ENCODE measurements at places on chromosomes 2 and 18. TPM values are rescaled to one million over a fixed set of nuclear protein-coding genes. Genes with fewer than 3 reads are reported as not detected.

- no peak for DNase-seq
These were observed 146.9 kb downstream of the CERS6 start for GRCh38 chr2:168602846-168603401.

DNA sequence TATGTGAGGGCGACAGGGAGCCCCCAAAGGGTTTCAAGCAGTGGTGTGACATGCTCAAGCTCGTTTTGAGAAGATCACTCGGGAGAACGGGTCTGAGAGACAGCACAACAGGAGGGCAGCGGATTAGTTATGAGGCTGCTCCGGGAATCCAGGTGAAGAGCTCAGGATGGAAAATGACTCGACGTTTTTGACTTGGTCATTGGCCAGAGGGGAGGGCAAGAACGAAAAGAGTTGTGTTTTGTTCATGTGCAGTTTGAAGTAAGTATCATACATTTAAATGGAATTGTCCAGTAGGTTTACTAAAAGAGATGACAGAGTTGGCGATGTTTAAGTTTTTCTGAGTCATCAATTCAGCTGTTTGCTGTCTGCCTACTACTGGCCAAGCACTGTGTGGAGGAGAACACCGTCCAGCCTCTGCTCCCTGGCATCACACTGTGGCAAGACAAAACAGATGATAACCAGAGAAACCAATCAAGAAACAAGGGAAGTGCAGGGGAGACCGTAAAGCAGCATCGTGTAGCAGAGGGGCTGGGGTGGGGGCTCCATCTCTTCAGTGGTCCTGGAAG, 25.3 kb upstream of the ANXA4 start:
- peak; percentile 54 for DNase-seq

GRCh38 chr2:180268006-180268405, 260.9 kb upstream of the CWC22 start:
- no peak for DNase-seq

DNA sequence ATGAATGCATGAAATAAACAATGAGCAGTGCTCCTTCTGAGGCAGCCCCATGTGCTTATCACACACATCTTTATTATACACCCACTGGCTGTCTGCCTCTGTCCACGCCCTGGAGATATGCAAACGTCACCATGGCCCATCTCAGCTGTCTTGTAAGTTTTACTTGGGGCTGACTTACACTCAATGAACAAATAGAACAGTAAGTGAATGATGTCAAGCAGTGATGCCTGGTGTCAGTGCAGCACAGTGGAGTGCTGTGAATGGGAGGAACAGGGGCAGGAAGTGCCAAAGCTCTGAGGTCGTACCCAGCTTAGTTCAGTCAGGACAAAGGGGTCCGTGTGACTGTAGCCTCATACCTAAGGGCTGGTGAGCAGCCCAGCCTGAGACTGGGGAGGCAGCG, 659.5 kb upstream of the HS6ST1 start:
- DNase-seq = peak; percentile 74

GRCh38 chr2:154370873-154371272, 327.6 kb upstream of the KCNJ3 start:
- no peak for DNase-seq

- DNase-seq = peak; percentile 27
These were observed 204.4 kb downstream of the SRBD1 start for GRCh38 chr2:45406621-45407020.

- no peak for DNase-seq
These were observed 26.6 kb downstream of the EML6 start for GRCh38 chr2:54750040-54750439.

GRCh38 chr2:199932312-199932855, 21.3 kb downstream of the C2orf69 start:
- DNase-seq = no peak

DNA sequence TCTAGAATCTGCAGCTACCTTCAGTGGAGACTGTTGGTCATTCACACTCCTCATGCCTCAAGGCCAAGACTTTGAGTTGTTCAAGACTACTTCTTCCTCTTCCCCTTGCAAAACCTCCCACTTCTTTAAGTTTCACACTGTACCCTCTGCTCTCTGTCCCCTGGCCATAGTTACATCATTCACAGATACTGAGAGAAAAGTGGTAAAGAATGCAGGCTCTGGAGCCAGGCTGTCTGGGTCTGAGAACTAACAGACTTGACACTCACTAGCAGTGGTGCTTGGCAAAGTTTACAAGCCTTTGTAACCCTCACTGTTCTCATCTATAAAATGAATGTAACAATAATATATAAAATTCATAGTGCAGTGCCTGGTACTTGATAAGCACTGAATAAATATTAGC, 61.8 kb downstream of the CDH20 start:
- DNase-seq = no peak

GRCh38 chr2:12923907-12924610, 207.3 kb downstream of the TRIB2 start:
- DNase-seq = no peak

DNA sequence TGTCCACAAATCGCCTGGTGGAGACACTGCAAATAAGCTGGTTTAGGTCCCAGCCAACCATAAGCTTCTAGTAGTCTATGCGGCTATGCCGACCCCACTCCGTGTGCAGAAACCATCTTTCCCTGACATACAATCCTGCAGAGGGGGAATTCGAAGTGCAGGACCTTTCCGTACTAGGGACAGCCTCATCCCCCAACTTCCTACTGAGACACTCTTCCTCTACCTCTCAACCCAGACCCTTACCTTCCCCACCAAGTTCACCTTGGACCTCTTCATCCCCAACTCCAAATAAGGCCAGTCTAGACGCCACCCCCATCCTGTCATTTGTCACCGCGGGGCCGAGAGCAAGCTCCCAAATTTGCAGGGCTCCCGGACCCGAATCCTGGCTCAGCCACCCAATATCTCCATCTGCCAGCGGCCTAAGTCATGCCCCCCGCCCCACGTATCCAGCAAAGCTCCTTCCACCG, 496 bp downstream of the SUCLG1 start:
- DNase-seq = peak; percentile 12

DNA sequence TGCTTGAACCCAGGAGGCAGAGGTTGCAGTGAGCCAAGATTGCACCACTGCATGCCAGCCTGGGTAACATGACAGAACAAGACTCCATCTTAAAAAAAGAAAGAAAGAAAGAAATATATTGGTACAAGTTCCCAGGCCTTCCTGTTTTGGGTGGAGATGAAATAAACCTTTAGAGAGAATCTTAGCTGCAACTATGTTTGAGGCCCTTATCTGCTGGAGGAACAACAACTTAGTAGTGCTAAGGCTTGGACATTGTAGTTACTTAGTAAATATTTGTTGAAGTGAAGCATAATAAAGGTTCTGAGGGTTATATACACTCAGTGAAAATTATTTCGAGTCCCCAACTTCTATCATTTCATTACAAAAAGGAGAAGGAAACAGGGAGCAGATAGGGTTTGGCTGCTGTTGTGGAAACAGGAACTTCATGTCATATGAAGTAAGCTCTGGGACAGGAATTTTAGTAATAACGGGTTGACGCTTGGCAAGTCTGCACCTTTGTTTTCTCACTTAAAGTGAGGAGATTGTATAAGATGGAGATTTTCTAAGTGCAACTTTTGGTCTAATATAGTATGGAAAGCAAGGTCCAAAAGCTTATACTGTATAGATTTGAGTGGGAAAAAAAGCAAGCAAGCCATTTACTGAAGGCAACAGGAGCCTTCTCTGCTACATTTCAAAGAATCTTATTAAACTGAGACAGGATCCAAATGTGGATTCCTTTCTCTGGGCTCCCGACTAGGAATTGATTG, 40.0 kb upstream of the AGPS start:
- peak; percentile 35 for DNase-seq

DNA sequence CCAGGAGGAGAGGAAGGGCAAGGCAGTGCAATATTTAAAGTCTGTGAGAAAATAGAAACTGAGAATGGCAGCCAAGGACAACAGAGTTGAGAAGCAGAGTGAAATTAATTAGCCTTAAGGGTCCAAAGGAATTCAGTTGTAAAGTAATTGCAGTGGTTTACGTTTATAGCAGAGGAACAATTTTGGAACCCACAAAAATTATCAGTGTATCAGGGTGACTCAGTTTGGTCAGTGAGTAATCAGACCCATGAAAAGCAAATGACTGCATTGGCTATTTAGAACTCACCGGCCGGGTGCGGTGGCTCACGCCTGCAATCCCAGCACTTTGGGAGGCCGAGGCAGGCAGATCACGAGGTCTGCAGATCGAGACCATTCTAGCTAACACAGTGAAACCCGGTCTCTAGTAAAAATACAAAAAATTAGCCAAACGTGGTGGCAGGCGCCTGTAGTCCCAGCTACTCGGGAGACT, 245.8 kb upstream of the SLC39A10 start:
- DNase-seq = peak; percentile 14

DNA sequence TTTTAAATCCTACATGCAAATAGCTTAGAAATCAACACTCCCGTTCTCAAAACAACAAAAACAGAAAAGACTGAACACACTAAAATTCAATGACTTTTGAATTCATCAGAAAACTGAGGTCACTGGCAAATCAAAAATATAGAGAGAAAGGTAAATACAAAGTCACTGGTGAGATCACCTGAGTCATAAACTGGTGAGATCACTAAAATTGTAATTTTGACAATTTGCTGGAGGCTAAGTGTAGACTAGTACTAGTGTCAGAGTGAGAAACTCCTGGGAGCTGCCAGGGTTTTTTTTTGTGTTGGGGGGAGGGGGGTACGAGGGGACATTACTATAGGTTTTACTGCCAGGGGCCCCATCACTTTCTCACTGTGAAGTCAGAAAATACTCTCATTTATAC, 1876.0 kb upstream of the CELF4 start:
- peak; percentile 73 for DNase-seq

- DNase-seq = peak; percentile 90
These were observed 27.3 kb downstream of the LAMA3 start for GRCh38 chr18:23716516-23716915.

DNA sequence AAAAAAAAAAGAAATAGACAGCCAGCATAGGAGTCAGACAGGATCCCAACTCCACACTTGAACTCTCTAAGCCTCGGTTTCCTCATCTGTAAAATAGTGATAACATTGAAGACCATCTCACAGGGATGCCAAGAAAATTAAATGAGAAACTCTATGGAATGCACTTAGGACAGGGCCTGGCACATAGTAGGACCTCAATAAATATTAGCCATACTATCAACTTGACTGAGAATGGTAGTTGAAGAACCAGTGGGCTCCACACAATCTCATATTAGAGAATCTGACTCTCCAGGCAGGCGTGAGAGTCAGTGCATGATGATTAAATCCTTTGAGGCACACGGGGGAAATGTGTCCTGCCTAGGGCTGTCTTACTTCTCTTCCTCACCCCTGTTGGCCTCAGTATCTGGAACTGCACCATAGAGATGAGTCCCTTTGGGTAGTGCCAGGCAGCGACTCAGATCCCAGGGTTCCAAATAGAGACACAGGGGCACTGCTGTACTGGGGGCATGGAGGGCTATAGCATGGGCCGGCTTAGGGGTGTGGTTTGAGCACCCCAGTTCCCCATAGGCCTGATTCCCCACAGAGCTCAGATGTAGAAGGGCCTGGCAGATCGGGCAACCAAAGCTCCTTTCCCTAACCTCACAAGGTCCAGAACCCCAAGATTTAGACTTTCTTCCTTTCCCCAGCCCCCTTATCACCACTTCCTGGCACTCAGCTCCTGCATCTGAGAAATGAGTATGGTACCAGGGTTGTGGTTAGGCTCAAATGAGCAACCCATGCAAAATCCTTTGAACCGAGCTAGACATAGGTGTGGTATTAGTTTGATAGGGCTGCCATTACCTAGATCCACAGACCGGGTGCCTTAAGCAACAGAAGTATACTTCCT, 51.3 kb upstream of the CAB39 start:
- no peak for DNase-seq

DNA sequence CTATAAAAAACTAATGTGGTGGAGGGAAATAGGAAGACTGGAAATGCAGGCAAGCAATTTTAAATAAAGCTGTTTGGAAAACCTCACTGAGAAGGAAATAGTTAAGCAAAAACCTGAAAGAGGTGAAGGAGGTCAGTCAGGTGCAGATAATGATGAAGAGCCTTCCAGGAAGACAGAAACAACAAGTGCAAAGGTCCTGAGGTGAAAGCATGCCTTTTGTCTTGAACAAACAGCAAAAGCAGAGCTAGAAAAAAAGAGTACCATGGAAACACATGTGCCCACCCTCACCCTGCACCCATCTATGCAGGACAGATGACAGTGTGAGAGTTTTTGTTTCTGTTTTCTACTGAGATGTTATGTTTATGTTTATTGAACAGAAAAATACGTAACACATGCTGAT, 8.1 kb upstream of the ZBTB14 start:
- no peak for DNase-seq

DNA sequence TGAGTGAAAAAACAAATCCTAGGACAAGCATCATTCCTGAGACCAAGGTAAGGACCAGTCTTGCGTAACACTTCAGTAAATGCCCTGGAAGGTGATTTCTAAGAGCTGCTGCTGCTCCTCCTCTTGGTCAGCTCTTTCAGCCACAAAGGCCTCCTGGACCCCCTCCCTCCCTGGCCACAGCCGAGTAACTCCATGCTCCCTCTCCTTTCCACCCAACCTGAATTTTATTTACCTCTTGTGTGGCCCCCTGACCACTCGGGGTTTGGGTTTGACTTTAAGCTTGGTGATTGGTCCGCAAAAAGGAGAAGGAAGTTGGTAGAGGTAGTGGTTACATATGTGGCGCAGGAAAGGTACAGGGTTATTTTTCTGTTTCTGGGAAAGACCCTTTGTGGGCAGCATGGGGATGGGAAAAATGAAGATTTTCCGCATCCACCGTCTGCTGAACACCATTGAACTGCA, 9.2 kb downstream of the HTRA2 start:
- DNase-seq = no peak

GRCh38 chr2:165648801-165649200, 145.2 kb downstream of the GALNT3 start:
- no peak for DNase-seq

GRCh38 chr18:50194631-50195532, at the start of gene MYO5B:
MYO5B (minus strand) TSS chr18:50195147; CDS start chr18:50194793, 354 bp downstream.
- DNase-seq = peak; percentile 58

DNA sequence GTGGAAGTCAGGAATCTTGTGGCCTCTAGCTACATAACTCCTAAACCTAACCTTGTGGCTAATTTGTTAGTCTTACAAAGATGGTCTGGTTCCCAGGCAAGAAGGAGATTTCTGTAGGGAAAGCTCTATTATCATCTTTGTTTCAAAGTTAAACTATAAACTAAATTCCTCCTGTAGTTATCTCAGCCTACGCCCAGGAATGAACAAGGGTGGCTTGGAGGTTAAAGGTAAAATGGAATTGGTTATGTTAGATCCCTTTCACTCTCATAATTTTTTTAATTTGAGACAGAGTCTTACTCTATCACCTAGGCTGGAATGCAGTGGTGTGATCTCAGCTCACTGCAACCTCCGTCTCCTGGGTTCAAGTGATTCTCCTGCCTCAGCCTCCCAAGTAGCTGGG, 24.6 kb upstream of the PDK1 start:
- no peak for DNase-seq

The CCDC178 gene
- 0.90 TPM for total RNA-seq

The POTEC gene
- under 0.01 TPM for total RNA-seq

The SULT1C4 gene
- total RNA-seq = not detected

The PDCD1 gene
- total RNA-seq = not detected

The LOXHD1 gene
- not detected for total RNA-seq

The TUBB8B gene
- total RNA-seq = not detected

The LYPD1 gene
- under 0.01 TPM for total RNA-seq

The NPHP1 gene
- 2.4 TPM for total RNA-seq

The SPATA3 gene
- total RNA-seq = not detected
